ENCODE measurements at places on chromosomes 1 and 21.

DNA sequence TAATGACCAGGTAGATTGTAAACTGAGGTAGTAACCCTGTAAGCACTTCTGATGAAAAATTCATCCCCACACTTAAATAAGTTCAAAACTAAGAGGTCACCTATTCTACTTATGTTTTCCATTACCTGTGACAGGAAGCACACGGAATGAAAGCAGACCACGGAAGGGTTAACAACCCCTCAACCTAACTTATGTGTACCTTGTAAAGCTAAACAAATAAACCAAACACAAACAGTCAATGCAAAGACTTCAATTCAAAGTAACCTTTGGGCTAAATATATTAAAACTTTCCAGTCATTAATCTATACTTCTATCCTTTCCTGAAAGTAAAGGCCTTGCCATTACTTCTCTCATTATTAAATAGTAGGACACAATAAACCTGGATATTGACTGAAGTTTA is 7.0 kb downstream of the PPP1R15B start:
- DNase-seq: no peak

GRCh38 chr1:33844166-33844565 is 19.7 kb upstream of the HMGB4 start:
- DNase-seq: no peak

- no peak for DNase-seq
Measured at GRCh38 chr1:169312084-169312954, 55.3 kb downstream of the NME7 start.

DNA sequence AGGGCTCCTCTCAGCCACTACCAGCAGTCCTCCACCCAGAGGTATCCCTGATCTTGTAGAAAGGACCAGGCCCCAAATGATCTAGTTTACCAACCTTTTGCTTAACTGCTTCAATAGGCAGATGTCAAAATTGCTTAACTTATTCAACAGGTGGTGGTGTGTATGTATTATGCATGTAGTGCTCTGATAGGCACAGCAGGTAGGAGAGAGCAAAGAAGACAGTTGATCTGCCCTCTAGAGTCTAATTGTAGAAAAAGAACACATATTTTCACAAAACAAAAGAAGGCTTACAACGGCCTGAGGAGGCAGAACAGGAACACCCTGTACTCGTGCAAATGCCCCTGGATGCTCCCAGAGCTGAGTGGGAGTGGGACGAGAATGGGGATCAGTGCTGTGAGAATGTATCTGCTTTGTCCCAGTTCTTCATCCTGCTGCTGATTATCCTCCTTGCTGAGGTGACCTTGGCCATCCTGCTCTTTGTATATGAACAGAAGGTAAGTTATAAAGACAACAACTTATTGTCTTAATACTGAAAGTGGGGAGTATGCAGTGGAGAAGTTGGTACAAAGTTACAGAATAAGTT is 21.1 kb downstream of the CD53 start:
- no peak for DNase-seq

GRCh38 chr21:43718872-43719747 is at the start of gene PDXK:
TSS of gene PDXK (plus strand) at chr21:43719129. CDS start at chr21:43719295, 166 bp downstream.
- DNase-seq: peak; percentile 73

GRCh38 chr1:246724731-246725095 is 504 bp downstream of the SCCPDH start:
- peak; percentile 39 for DNase-seq

All from right renal pelvis (tissue), 4 donors.